Body of pancreas (tissue), 4 donors: ENCODE measurements at places on chromosomes 2 and 18. TPM values are rescaled to one million over a fixed set of nuclear protein-coding genes. Genes with fewer than 3 reads are reported as not detected.

HK2 gene
- 9.2 TPM for total RNA-seq

FAM161A gene
- total RNA-seq, result 3.1 TPM

SLC30A3 gene
- not detected for total RNA-seq

MRO gene
- total RNA-seq, result 0.26 TPM

DNA sequence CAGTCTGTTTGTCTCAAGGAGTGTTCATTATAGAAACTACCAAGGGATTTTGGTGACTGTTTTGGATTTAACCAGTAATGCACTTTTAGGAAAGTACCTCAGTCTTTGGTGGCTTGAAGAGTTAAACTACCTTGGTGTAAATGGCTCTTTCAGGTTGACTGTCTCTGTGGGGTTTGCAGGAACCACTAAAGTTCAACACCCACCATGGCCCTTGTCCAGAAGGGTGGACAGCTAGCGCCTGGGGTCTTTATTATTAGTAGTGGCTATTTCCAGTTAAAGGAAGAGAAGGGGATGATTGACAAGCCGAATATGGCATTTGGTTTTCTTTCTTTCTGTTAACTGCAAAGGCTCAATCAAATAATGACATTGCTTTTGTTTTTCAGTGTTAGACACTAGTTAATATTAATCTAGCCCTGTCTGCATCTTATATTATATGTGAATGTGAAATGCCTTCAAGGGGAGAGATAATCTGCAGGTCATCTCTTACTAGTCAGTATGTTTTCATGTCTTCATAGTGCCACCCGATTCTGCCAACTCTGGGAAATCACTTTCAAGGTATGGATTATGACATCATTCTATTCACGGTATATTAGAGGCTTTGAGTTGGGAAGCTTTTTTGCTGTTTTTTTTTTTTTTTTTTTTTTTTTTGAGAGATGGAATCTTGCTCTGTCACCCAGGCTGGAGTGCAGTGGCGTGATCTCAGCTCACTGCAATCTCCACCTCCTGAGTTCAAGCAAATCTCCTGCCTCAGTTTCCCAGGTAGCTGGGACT, 56.4 kb downstream of the MAP4K4 start:
- no peak for DNase-seq

- no peak for DNase-seq
Measured at GRCh38 chr2:230658577-230658876, 54.1 kb upstream of the CAB39 start.

DNA sequence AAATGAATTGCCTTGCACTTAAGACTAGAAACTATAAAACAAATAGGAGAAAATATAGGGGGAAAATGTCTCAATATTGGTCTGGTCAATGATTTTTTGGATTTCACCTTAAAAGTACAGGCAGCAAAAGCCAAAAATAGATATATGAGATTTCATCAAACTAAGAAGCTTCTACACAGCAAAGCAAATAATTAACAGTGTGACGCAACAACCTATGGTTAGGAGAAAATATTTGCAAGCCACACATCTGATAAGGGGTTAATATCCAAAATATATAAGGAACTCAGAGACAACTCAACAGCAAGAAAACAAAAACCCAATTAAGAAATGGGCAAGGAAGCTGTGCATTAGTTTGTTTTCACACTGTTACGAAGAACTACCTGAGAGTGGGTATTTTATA, 89.1 kb downstream of the MAIP1 start:
- DNase-seq, result no peak

DNA sequence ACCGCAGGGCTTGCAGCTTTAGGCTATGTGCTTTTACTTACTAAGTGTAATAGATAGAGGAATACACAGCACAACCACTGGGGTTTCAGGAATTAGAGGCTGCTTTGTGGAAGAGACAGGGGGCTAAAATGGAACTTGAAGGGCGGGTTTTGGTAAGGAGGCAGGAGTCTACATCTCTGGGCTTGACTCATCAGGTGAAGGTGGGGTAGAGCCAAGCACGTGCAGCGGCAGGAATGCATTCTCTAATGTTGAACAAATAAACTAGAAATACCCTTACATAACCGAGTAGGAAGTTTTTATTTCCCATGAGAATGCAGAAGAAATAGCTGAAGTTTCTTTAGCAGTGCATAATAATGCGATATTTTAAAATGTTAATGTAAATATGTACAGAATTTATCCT, 673.8 kb upstream of the SALL3 start:
- DNase-seq, result no peak

DNA sequence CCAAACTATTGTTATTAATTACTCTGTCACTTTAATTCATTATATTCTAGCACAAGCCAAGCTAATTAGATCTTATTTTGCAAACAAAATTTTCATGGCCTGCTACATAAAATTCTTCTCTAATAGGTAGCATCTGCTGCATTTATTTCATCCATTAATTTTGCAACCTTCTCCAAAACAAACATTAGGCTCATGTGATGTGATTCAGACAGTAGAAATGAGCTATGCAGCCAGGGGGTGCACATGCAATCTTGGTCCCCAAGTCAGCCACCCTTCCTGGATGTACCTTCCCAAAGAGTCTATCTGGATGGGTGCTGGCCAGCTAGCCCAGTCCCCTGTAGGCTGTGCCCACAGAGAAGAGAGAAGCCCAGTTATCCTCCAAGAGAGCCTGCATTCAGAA, 242.1 kb upstream of the OSR1 start:
- no peak for DNase-seq

GRCh38 chr2:173753441-173753840, 211.7 kb downstream of the SP3 start:
- no peak for DNase-seq
